Neural progenitor cell (in vitro differentiated cells): ENCODE measurements at places on chromosomes 6 and 20.
A peak's percentile ranks its signal among the peaks of the same experiment; 100 is the strongest.

GRCh38 chr6:153032255-153032882, 29.9 kb upstream of the MTRF1L start:
- DNase-seq: peak; percentile 9

- DNase-seq: no peak
Measured at GRCh38 chr6:159718634-159719033, 8.7 kb upstream of the WTAP start.

DNA sequence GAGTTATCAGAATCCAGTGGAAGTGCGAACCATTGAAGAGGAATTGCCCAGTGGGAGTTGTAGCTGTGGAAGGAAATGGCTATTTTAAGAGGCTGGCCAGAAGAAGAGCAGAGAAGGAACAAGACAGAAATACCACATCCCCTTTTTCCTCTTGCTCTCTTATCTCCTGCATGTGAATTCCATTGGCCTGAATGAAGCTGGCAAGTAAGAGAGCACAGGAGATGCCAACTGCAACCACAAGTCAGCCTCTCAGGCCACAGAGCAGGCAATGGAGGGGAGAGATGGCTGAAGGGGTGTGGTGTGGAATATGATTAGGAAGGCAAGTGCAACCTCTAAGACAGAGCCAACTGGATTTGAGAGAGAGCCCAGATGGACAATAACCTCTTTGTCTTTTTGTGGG, 362.7 kb upstream of the IMPG1 start:
- no peak for DNase-seq

DNA sequence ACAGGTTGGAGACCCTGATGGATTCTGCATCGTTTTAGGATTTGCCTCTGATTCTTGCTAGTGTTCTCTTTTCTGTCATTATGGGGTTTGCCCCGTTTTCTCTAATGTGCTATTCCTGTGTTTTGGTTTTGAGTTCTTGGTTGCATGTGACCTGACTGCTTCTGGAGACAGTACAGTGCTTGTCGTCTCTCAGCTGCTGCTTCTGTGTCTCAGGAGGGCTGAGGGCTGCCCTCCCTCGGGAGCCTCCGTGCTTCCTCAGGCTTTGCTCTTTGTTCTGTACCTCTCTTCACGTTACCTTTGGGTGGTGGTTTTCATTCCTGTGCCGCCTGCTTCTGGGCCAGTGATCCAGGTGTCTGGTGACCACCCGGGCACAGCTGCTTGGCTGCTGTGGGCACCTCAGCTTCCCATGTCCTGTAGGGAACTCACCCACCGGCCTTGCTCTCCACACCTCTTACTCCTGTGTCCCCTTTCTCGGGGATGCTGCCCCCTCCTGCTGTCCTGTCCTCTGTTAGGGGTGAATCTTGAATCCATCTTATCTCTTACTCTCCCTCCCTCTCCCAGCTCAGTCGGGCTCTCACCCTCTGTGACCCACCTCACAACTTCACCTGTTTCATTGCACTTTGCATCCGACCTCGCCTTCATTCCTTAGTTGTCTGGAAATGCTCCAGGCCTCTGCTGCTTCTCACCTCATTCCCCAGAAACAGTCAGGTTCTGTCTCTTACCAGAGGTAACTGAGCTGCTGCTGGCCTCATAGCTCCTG, 33.2 kb downstream of the PANK2 start:
- no peak for DNase-seq

GRCh38 chr6:10585209-10585845, 64.2 kb downstream of the GCNT2 start:
- peak; percentile 93 for DNase-seq

GRCh38 chr6:106997392-106998158, 23.0 kb upstream of the CD24 start:
- peak; percentile 81 for DNase-seq

- no peak for DNase-seq
Measured at GRCh38 chr6:156280065-156280464, 497.1 kb upstream of the ARID1B start.

- no peak for DNase-seq
Measured at GRCh38 chr6:1215023-1215422, 96.9 kb upstream of the FOXQ1 start.

DNA sequence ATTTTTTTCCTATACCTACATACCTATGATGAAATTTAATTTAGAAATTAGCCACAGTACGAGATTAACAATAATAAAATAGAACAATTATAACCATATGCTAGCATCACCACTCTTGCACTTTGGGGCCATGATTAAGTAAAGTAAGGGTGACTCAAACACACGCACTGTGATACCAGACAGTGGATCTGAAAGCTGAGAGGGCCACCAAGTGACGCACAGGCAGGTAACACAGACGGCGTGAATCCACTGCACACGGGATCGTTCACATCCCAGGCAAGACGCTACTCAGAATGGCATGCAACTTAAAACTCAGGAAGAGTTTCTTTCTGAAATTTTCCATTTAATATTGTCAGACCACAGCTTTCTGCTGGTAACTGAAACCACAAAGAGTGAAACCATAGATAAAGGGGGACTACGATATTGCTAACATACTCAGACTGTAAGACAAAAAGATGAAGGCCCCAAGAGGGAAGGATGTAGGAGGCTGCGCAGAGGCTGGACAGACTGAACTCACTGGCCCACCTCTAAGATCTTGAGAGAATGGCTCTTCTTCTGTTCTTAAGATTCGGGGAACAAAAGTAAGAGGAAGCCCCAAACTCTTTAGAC, 17.9 kb downstream of the RRBP1 start:
- DNase-seq: no peak

DNA sequence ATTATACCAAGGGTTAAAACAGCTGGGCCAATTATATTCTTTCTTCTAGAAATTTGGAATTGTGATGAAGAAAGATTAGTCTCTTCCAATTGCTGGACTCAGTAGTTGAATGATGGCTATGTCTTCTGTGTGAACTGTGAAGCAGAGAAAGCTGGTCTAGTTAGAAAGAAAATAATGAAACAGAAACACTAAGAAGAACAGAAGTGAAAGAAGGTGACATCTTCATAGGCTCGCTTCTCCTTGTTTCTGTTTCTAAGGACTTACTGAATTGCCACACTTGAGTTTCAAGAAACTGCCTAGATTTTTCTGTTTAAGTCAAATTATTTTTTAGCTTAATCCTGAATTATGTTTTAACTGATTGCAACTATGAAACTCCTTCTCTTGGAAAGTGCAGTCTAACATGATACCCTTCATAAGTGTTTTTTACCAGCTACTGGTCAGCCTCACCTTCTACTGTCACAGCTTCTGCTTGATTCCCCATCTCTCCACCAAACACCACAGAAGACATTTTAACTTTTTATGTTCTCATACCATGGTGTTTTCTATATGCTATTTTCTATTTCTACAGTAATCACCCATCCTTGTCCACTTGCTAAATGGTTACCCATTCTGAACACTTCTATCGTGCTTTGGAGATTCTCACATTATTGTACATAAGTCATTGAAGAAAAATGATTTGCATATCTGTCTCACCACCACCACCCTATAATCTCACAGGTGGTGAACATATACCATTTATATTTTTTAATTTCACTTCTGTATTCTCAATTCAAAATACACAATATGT, 268.8 kb downstream of the GRIK2 start:
- DNase-seq: no peak

DNA sequence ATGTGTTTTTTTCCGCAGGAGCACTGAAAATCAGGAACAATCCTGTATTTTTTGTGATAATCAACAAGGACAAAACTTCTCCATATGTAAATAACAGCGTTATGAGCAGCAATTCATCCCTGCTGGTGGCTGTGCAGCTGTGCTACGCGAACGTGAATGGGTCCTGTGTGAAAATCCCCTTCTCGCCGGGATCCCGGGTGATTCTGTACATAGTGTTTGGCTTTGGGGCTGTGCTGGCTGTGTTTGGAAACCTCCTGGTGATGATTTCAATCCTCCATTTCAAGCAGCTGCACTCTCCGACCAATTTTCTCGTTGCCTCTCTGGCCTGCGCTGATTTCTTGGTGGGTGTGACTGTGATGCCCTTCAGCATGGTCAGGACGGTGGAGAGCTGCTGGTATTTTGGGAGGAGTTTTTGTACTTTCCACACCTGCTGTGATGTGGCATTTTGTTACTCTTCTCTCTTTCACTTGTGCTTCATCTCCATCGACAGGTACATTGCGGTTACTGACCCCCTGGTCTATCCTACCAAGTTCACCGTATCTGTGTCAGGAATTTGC, at the start of gene TAAR6:
TSS of gene TAAR6 (plus strand) at position 102 of the 557 bp plus-strand sequence. CDS start at position 102, 0 bp downstream.
- DNase-seq: no peak

- DNase-seq: no peak
Measured at GRCh38 chr6:168596344-168596743, 155.4 kb downstream of the SMOC2 start.

DNA sequence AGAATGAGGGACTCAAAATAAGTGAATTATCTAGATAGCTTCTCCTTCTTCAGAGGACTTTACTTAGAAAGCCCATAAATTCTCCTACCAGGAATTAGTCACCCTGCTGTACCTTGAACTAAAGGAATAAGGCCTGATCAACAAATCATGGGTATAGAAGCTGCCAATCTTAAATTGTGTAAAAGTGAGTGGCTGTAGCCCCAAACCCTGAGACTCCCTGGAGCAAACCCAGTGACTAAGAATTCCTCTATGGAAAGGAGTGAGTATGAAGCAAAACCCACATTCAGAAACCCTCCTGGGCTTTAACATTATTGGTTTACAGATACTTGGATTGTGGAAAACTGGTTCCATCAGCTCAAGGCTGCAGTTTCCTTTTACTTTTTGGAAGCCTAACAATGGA, 285.8 kb upstream of the TBX18 start:
- DNase-seq: no peak

DNA sequence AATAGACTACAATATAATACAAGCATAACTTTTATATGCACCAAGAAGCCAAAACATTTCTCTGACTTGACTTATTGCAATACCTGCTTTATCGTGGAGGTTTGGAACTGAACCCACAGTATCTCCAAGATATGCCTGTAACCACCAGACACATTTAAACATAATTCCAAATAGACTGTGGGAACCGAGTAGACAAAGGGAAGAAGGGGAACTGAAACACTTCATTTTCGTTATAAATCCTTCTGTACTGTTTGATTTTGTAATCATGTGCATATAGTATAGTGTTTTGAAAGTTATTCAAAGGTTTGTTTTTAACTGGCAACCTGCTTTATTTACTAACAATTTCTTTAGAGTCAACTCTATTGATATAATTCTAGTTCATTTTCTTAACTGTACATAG, 154.9 kb upstream of the BEND6 start:
- DNase-seq: no peak

- DNase-seq: peak; percentile 68
Measured at GRCh38 chr6:90434094-90434493, 137.5 kb upstream of the BACH2 start.

DNA sequence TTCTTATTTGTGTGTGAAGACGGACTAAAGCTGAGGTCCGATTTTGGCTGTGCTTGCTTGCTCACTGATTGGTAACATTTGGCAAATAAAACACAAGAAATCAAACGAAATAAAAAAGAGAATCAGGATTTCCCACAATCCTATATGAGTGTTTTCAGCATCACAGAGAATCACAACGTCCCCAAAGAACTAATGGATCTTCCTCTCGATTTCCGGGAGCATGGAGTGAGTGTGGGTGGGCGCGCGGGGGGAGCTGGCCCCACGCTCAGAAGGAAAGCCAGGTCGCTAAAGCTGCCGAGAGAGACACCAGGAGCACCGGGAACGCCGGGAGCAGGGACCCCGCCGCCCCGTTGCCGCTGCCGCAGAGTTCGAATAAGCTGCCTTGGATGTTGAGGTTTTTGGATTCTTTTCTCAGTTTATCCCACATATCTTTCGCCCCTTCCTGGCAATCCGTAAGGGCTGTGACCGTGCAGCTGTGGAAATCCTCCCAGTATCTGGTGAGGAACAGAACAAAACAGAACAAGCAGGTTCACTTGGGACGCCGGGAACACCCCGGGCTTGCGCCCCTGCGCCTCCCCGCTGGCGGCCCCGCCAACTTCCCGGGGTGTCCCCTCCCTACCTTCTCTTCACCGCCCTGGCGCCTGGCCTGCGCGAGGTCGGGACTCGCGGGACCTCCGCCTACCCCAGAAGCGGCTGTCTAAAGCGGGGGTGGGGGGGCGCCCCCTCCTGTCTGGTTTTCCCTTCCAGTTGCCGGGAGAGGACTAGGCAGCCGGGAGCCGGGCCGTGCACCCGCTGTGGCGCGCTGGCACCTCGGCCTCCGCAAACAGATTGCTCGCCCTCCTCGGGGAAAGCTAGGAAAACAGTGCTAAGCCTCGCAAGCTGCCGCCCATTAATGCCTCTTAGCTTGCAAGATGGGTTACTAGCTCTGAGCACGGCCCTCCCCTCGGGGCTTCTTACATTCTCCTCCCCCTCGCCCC, 7.7 kb downstream of the NRN1 start:
- DNase-seq: peak; percentile 75

GRCh38 chr6:10676403-10676802, 18.0 kb downstream of the C6orf52 start:
- no peak for DNase-seq

DNA sequence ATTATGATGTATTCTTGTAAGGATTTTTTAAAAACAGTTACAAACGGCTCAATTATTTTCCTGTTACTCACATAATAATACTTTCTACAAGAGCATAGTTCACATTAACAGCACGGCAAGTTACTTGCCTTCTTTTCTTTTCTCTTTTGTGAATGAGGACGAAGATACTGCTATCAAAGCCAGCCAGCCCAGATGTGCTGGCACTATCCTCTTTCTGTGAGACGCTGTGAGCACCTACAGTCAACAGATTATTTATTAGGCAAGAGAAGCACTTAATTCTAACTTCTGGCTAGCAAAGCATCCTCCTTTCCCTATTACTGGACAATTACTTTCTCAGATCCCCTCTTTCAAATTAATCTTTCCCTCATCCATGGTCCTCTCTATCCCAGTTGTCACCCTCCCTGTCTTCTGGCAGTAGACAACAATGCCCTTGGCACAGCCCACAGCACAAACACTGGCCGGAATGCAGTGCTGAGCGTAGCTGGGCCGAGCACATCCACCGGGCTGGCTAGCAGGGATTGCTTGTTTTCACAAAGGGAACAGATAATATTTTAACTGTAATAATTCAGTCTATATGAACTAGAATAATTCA, 262.1 kb downstream of the FOXC1 start:
- DNase-seq: peak; percentile 44

DNA sequence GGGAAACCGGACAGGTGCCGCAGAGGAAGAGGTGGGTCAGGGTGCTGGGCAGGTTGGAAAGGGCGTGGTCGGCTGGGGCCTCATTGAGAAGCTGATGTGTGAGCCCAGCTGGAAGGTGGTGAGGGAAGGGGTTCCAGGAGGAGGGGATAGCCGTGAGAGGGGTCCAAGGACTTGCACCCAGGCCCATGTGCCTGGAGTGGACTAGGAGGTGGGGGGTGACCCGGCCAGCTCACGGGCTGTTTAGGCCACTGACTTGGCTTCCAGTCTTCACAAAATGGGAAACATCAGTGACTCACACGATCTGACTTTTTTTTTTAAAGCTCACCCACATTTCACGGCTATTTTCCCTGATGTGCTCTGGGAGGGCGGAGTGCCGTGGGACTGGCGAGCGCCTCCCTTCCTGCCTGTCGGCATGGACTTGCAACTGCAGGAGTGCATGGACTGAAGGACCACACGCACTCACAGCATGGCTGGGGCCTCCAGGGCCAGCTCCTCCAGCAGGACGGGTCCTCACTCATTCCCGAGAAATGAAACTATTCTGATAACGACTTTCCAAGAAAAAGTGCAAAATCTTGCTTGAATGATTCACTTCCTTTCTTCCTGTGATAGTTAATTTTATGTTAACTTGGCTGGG, 13.5 kb upstream of the PDE10A start:
- no peak for DNase-seq

- DNase-seq: no peak
Measured at GRCh38 chr6:82380566-82381185, 17.1 kb downstream of the TPBG start.
